Osteoblast (primary cell): ENCODE measurements at places on chromosomes 4 and X. TPM values are rescaled to one million over a fixed set of nuclear protein-coding genes. Genes with fewer than 3 reads are reported as not detected.

DNA sequence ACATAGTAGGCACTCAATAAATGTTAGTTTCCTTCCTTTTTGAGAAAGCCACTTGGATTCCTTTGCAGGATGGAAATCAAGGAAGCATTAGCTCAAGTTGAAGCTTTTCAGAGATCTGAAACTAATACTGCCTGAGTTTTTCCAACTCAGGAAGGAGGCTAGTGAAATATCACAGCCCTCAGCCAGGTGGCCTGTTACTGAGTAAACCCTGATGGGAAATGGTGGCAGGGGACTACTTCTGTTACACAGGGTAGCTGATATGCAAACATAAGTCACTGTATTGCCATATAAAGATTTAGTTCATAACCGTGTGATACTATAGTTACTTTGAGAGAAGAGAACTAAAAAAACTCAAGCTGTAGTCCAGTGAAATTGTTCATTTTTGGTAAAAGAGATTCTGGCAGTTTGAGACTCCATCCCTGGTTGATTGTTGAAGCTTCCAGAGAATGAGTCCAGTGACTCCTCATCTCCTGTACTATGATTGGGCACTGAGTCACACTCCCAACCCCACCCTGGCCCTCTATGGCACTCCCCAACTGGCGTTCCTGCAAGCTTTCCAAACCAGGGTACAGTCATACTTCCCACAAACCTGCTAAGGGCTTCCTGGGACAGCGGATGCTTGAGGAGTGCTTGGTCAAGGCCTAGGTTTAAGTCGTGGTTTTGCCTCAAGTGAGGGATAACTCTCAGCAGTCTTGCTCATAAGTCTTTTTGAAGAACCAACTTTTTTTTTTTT lies 81.8 kb downstream of the MID1IP1 start:
- DNase-seq, result peak; percentile 81

ZDHHC15 gene
- 0.59 and 1.1 TPM in 2 replicates for total RNA-seq

- DNase-seq, result no peak
Observed at GRCh38 chr4:64248186-64248585, 161.1 kb downstream of the TECRL start.

FATE1 gene
- not detected in 2 replicates for total RNA-seq
